ENCODE measurements at places on chromosomes 11 and 22. TPM values are rescaled to one million over a fixed set of nuclear protein-coding genes. Genes with fewer than 3 reads are reported as not detected.

The LIF gene
- 1.6 TPM for total RNA-seq

The C11orf86 gene
- total RNA-seq = not detected

The MEI1 gene
- total RNA-seq = 6.7 TPM

The LYVE1 gene
- total RNA-seq = not detected

The MS4A13 gene
- not detected for total RNA-seq

The RBMXL2 gene
- not detected for total RNA-seq

The TEX54 gene
- not detected for total RNA-seq

The OR51I1 gene
- not detected for total RNA-seq

The APOL3 gene
- 17.8 TPM for total RNA-seq

The OR8D4 gene
- not detected for total RNA-seq

The MS4A15 gene
- not detected for total RNA-seq

The OR2AT4 gene
- total RNA-seq = not detected

The DRICH1 gene
- not detected for total RNA-seq

The CCND1 gene
- 57.2 TPM for total RNA-seq

The JAM3 gene
- total RNA-seq = 47.7 TPM

All from pericardium fibroblast (primary cell).